ENCODE measurements at places on chromosomes 5 and 9.

DNA sequence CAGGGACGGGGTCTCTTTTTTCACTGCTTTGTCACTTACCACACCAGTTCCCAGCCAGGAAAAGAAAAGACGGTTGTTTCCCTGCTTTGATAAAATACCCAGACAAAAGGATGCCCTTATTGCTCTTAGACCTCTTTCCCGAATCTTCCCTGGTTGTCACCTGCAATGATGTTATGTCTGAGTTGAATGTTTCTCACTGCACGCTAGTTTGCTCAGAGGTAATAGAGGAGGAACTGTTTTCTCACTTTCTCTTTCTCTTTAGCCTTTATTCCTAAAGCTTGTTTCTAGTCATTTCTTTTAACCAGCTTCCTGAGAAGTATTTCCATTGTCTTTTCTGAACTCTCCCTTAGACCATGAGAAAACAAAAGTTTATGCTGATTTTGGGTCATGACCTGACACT is 32.9 kb downstream of the ACER2 start:
- no peak for DNase-seq

DNA sequence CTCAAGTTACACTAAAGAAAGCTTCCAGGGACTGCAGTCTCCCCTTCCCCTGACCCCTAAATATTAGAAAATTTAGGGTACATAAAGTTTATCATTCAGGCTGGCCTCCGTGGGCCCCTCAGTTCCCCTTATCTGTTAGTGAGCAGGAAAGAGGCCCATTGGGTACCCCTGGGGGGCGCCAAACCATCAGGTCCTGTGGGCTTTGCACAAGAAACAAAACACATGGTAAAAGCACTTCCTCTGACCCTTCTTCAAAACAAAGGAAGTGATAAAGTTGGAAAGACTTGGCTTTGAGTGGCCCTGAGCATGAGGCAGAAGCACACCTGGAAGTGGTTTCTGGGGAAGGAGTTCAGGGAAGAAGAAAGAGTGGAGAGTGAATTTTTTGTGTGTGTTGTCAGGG is 213.0 kb downstream of the SMARCA2 start:
- DNase-seq, result no peak

DNA sequence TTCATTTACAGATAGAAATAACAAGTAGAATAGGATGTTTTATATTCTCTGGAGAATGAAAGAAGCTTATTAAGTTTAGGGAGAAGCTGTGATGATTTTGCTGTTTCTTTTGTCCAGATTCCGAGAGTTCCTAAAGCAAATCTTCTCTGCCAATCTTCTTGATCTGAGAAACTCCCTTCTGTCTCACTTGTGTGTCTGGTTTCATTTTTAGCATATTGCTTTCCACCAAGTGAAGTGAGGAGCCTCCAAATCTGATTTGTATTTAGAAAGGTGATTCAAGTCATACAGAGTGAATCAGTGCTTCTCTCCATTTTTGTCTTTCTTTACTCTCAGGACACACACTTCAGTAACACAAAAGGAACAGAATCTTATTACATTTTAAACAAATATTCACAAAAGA is 48.4 kb downstream of the STX17 start:
- no peak for DNase-seq

DNA sequence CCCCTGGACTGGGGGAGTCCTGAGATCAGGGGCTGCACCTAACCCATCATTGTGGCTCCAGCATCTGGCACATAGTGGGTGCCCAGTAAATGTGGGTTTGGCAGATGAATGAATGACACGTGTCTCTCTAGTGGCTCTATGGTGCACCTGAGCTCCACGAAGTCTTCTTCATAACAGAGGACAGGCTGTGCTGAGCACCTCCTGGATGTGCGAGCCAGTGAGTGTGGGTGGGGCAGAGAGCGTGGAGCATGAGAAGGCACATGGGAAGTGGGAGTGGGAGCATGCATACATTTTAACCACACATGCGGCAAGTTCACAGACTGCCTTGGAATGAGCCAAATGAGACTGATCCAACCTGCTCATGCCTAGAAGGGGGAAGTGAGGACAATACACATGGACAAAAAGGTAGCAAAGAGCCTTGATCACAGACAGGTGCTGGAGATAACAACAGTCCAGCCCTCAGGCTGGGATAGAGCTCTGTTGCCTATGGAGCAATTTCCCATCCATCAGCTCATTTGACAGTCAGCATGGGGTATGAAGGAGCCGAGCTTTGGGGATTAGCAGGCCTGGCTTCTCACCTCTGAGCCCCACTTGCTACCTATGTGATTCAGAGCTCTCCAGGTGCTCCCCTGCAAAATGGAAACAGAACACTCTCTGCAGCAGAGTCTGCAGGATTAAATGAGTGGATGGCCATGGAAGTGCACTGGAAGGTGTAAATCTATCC is 76.2 kb upstream of the TBC1D2 start:
- no peak for DNase-seq

DNA sequence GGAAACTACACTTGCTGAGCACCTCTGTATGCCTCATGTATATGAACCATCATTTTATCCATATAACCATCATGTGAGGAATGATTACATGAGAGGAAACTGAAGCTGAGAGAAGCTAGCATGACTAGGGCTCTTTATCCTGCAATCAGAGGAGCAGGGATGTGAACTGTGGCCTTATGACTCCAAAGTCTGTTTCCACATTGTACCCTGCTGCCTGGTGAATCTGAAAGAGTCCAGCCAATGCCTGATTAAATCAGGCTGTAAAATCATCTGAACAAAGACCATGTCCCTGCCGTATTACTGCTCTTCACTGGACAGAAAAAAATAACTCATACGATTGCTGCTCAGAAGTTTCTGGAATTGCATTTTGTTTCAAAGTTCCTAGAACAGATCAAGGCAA is 67.0 kb downstream of the LPAR1 start:
- no peak for DNase-seq

GRCh38 chr5:153460421-153460820 is 30.0 kb upstream of the GRIA1 start:
- DNase-seq, result no peak

DNA sequence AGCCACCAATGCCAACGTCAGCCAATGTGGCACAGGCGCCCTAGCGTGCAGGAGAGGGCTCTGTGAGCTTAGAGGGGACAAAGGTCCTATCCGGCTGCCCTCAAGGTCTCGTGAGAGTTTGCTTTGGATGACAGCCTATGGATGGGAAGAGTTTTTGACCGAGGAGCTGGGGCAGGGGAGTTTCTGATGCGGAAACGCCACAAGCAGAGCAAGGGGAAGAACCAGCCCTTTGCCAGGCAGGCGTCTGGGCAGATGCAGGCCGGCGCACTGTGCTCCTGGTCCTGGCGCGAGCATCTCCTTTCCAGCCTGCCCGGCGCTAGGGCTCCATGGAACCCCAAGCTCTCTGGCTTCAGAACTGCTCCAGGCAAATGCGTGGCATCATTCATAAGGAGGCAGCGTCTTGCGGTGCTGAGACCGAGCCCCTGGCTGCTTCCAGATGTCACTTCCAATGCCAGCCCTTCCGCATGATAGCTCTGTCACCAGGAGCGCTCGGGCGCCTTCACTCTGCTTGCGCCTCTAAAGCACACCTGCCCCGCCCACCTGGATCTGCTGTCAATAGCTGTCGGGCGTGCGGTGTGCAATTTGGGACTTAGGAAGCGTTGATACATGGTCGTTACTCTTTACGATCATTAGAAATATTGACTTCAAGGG is 374.9 kb upstream of the IRX1 start:
- DNase-seq, result no peak

- DNase-seq, result no peak
Observed at GRCh38 chr5:150625831-150626746, 14.4 kb upstream of the SYNPO start.

- DNase-seq, result no peak
Observed at GRCh38 chr9:87386490-87387025, 111.1 kb upstream of the DAPK1 start.

- DNase-seq, result no peak
Observed at GRCh38 chr9:88266416-88266815, 121.8 kb upstream of the SPIN1 start.

DNA sequence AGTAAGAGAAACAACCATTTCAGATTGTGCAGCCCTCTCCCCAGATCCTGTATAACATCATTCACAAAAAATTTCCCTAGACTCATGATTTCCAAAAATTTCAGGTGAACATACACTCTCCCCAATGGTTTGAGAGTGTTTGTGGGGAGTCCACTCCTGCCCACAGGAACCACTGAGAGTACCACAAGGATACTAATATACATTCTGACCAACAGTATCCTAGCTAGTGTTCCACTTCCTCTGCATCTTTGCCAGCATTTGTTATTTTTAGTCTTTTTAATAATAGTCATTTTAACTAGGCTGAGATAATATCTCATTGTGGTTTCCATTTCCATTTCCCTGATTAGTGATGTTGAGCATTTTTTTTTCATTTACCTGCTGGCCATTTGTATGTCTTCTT is 155.4 kb downstream of the DTWD2 start:
- DNase-seq, result no peak

DNA sequence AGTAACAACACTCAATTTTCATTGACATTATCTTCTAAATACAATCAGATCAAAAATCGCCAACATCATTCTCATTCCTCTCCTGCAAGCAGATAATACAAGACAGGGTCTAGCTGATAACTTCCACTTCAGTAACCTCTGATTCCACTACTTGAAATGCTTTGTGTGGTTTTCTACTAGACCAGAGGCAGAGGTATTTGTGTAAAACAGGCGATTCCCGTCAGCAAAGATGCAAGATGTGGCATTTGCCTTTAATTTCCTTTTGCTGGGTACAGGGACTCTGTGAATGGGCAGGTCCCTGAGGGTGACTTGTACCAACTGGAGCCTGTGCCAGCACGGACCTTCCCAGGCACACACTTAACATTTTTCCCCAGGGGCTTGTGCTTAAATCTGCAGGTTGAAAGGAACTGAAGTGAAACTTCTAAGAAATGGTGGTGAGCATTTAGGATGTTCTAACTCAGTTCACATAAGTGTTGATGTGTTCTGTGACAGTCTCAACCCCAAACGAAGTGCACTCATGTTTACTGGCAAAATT is 625.5 kb upstream of the WWC1 start:
- no peak for DNase-seq

GRCh38 chr5:58937031-58937681 is 354.3 kb downstream of the RAB3C start:
- no peak for DNase-seq

- no peak for DNase-seq
Observed at GRCh38 chr9:72478966-72479365, 42.4 kb upstream of the TMC1 start.

DNA sequence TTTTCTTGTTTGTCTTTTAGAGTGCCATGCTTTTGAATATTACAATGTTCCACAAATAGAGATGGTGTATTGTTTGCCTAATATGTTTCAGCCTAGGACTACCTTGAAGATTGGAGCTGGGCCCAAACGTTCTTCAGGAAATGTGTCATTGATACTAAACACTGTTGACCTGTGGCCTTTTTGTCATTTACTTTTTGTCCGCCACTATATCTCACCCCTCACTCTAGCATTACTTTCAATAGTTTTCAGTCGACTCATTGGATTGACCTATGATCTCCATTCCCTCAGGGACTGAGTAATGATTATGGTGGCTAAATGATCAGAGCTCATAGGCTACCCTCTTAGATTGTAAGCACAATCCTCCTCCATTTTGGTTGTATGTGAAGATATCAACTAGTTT is 115.8 kb downstream of the NUDT12 start:
- no peak for DNase-seq

GRCh38 chr5:658103-658502 is 35.0 kb downstream of the TPPP start:
- DNase-seq, result no peak

DNA sequence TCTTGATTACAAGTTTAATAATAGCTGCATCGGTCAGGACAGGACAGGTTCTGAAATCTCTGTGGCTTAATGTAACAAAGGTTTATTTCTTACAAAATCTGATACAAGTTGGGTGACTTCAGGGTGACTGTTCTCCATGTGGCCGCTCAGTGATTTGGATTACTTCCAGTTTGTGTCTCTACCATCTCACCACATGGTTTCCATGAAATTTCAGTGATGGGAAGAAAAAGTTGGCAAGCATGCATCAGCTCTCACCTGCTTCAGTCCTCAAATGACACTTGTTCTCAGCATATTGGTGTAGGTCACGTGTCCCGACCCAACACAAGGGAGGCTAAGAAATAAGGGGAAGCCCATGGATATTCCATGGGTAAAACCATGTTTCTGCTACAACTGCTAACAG is 7.8 kb upstream of the TMEM268 start:
- DNase-seq, result no peak

Measured in SHP77 (cell line).